ENCODE measurements at places on chromosomes 6 and 20. TPM values are rescaled to one million over a fixed set of nuclear protein-coding genes. Genes with fewer than 3 reads are reported as not detected.
A peak's percentile ranks its signal among the peaks of the same experiment; 100 is the strongest.

HCRTR2 gene
- total RNA-seq = not detected

LY6G5C gene
- 2.0 TPM for total RNA-seq

FRK gene
- total RNA-seq = 6.2 TPM

MAP7 gene
- total RNA-seq = 45.4 TPM

IER3 gene
- 40.1 TPM for total RNA-seq

GTSF1L gene
- total RNA-seq = not detected

ENPP4 gene
- total RNA-seq = 4.9 TPM

HLA-DOA gene
- total RNA-seq = 2.5 TPM

- H3K4me3 ChIP-seq = no peak overlapping the region
- no peak overlapping the region for H3K27ac ChIP-seq
- DNase-seq = no peak
- peaks cover 44% of the 10 kb centered on the region for H3K36me3 ChIP-seq
These were observed 21.1 kb downstream of the TRIM26 start for GRCh38 chr6:30192076-30192475.

DNA sequence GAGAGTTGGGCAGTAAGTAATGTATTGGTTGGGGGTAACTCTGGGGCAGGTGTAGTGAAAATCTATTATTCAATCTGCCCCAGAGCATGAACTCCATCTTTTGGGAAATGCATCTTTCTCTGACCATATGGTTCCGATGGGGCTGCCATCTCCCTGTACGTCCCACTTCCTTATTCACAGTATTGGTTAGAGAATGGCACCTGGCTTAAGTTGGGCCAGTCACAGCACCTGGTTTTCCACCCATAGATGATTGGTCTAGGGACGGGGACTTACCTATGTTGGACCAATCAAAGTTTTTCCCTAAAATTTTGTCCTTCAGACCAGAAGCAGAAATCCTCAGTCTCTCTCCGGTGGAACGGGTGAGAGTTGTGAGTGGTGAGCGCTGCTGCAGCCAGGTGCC lies 2.2 kb upstream of the RALY start:
- H3K4me3 ChIP-seq = peak overlapping the region; percentile 97
- H3K27me3 ChIP-seq = no peaks in the 10 kb centered on the region
- peaks cover 5% of the 10 kb centered on the region for H3K36me3 ChIP-seq
- H3K4me1 ChIP-seq = peaks cover 31% of the 10 kb centered on the region
- no peak for DNase-seq

DNA sequence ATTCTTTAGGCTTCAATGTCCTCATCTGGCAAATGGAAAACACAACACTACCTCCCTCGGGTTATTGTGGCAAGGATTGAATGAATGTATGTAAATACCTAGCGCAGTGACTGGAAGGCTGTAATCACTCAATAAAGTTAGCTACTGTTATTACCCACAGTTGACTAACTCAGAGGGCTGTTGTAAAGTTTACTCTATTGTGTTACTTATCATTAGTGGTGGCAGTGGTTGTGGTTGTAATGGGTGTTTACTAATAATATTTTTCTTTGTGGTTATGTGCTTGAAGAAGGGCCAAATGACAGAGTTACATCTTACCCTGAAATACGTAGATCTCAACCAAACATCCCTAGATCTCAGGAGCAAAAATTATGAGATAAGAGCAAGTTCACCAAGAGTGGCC lies 42.0 kb upstream of the PXDC1 start:
- no peak for DNase-seq
- H3K36me3 ChIP-seq = no peaks in the 10 kb centered on the region
- no peaks in the 10 kb centered on the region for H3K27me3 ChIP-seq
- peaks cover 25% of the 10 kb centered on the region for H3K4me1 ChIP-seq

DNA sequence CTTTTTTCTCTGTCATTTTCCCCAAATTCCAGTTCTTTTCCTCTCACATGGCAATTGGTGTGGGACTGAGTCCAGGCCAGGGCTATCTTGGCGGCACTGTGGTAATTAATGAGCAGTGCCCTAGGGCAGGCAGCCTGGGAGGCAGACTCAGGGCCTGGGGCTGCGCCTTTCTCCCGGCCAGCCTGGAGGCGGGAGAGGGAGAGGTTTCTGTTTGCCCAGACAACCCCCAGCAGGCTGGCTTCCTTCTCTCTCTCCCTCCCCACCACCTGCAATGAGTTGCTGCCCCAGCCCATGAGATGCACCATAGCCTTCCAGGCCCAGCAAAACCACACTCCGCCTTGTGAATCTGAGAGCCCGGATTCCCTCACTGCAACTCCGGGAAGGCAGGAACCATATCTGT lies 15.1 kb upstream of the CCDC167 start:
- H3K4me1 ChIP-seq = peaks cover 41% of the 10 kb centered on the region
- no peak for DNase-seq
- H3K4me3 ChIP-seq = no peak overlapping the region
- no peaks in the 10 kb centered on the region for H3K36me3 ChIP-seq

DNA sequence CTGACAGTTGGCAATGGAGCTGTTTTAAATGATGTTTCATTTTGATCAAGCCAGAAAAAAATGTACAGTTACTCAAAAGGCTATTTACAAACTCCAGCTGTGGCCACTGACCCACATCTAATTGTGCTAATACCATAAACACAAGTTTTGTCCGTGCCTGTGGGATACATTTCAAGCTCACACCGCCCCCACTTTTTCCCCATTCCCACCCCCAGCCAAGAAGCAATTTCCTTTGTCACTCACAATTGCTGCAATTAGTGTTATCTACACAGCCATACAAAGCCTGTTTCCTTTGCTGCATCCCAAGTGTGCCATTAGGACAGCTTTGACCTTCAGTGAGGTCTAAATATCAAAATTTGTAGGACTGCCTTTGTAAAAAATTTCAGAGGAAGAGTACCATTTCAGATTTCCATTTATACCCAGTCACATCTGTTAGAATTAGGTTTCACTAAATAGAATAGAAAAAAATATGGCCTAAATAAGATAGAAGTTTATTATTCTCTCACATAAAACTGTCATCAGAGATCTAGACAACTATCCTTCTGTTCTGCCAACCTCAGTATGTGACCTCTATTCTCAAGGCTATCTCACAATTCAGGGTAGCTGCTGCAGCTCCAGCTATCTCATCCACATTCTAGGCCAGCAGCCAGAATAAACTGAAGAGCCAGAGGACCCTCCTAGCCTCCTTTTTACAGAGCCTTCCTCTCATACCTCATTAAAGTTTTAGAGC lies 202.6 kb downstream of the NFATC2 start:
- no peak overlapping the region for H3K27ac ChIP-seq
- no peaks in the 10 kb centered on the region for H3K36me3 ChIP-seq
- peaks cover 19% of the 10 kb centered on the region for H3K4me1 ChIP-seq
- H3K27me3 ChIP-seq = peaks cover 4% of the 10 kb centered on the region
- no peak overlapping the region for H3K4me3 ChIP-seq
- DNase-seq = no peak

DNA sequence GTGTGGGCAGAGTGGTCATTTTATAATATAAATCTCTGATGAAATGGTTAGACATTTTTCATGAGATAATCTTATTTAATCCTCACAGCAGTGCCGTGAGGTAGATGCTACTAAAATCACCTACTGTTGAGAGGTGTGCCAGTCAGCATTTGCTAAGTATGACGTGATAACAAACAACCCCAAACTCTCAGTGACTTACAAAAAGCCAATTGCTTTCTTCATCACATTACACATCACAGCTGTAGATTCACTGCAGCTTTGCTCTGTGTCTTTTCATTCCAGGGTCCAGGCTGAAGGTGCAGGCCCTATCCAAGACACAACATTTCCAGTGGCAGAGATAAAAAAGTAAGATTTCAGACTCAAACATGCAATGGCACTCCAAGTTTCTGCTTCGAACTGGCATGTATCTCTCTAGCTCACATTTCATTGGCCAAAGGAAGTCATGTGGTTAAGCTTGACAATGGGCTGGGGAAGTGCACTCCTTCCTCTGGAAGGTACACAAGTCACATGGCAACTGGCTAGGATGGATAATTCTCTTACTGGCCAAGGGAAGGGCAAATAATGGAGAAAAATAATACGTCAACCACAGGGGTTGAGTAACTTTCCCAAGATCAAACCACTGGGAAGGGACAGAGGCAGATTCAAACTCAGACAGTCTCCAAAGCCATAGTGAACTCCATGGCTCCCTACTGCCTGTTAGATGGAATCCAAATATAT lies 69.5 kb upstream of the EPB41L1 start:
- peaks cover 9% of the 10 kb centered on the region for H3K4me1 ChIP-seq
- peak overlapping the region; percentile 98 for H3K27ac ChIP-seq
- no peak for DNase-seq
- H3K4me3 ChIP-seq = peak overlapping the region; percentile 68
- H3K36me3 ChIP-seq = no peaks in the 10 kb centered on the region

DNA sequence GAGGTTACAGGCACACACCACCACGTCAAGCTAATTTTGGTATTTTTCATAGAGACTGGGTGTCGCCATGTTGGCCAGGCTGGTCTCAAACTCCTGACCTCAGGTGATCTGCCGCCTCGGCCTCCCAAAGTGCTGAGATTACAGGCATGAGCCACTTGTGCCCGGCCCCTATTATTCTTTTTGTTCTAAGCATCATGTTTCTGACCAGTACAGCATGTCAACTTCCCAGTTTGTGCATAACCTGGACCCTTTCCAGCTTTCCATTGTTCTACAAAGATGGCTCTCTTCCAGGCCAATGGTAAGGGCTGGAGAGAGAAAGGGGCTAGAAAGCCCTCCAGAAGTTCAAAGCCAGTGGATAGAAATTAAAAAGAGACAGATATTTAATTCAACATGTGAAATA lies 91.3 kb upstream of the TNFAIP3 start:
- H3K4me3 ChIP-seq = no peak overlapping the region
- H3K27me3 ChIP-seq = no peaks in the 10 kb centered on the region
- DNase-seq = no peak
- H3K4me1 ChIP-seq = peaks cover 8% of the 10 kb centered on the region

DNA sequence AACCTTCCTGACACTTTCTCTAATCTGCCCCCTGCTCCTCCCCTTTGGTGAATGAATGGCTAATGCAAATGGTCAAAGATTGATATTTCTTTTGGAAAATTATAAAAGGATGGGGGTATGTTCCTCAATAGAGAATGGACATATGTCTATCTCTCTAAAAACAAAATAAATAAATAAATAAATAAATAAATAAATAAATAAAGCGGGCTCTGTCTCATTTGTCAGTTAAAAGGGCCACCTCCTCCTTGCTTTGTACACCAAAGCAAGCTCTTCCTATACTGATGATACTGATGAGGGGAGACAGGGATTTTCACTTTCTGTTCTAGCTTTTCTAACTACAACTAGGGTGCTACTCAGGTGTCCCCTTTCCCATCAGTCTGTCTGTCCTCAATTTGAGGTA lies 135.5 kb upstream of the SPACA1 start:
- DNase-seq = no peak
- H3K36me3 ChIP-seq = no peaks in the 10 kb centered on the region
- no peaks in the 10 kb centered on the region for H3K27me3 ChIP-seq
- no peak overlapping the region for H3K4me3 ChIP-seq

DNA sequence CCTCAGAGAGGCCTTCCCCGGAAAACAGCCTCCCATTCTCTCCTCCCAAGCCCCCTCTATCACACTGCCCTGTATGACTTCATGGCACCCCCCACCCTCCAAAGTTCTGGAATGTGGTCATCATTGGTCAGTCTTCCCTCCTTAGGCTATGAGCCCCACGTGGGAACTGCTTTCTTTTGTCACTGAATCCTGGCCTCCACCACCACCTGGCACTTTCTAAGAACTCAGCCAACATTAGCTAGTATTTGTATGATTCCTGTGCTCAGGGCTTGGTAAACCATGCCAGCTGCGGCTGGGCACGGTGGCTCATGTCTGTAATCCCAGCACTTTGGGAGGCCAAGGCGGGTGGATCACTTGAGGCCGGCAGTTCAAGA lies 8.4 kb upstream of the E2F1 start:
- no peaks in the 10 kb centered on the region for H3K36me3 ChIP-seq
- peak overlapping the region; percentile 68 for H3K27ac ChIP-seq
- no peaks in the 10 kb centered on the region for H3K27me3 ChIP-seq
- peaks cover 18% of the 10 kb centered on the region for H3K4me1 ChIP-seq
- no peak for DNase-seq

DNA sequence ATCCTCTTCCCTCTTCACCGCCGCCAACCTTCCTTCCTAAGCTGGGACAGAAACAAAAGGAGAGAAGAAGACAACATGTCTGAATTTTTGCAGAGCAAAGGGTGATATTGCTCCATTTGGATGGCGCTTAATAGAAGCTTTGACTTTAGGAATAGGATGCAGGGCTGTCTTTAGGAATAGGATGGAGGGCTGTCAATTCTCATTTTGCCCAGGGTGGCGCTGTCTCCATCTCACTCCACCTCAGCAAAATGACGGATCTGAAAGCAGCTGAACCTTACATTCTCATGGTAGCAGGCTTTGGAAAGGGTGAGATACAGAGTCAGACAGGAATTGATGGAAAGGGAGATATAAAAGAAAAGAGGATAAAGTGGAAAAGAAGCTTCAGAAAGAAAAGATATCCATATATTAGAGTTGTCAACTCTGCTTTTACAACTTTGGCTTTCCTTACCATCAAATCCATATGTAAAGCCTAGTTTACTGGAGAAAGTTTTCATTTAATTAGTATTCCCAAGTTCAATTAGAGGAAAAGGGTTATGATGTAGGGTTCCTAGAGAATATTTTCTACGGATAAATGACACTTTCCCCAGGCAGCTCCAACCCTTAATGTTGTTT lies 2.4 kb downstream of the MTCL3 start:
- peaks cover 77% of the 10 kb centered on the region for H3K27me3 ChIP-seq
- peak overlapping the region; percentile 87 for H3K4me3 ChIP-seq
- no peaks in the 10 kb centered on the region for H3K36me3 ChIP-seq
- peaks cover 25% of the 10 kb centered on the region for H3K4me1 ChIP-seq
- DNase-seq = no peak
- no peak overlapping the region for H3K27ac ChIP-seq

DNA sequence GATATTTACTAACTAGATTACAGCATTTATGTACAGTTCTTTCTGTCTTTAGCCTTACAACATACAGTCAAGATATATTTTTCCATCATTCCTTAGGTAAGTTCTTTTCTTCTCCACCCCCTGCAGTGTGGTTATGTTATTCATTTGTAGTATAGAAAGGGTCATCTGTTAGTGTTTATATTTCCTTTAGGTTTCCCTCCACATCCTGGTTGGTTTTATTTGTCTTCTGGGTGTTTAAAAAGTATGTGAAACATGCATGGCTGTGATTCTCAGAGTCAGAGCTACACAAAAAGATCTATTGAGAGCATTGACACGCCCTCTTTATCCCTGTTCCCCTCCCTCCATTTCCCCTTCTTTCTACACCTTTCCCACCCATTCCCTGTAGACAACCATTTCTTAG lies 20.1 kb downstream of the DHX35 start:
- DNase-seq = no peak
- peaks cover 7% of the 10 kb centered on the region for H3K4me1 ChIP-seq
- peaks cover 4% of the 10 kb centered on the region for H3K36me3 ChIP-seq
- no peaks in the 10 kb centered on the region for H3K27me3 ChIP-seq

- peaks cover 29% of the 10 kb centered on the region for H3K4me1 ChIP-seq
- DNase-seq = no peak
- H3K36me3 ChIP-seq = peaks cover 7% of the 10 kb centered on the region
- H3K27ac ChIP-seq = no peak overlapping the region
- H3K4me3 ChIP-seq = no peak overlapping the region
These were observed 9.3 kb downstream of the ZBTB46 start for GRCh38 chr20:63821811-63822210.

- H3K4me3 ChIP-seq = no peak overlapping the region
- DNase-seq = no peak
- H3K36me3 ChIP-seq = no peaks in the 10 kb centered on the region
- no peaks in the 10 kb centered on the region for H3K27me3 ChIP-seq
These were observed 952.6 kb upstream of the MAP3K7 start for GRCh38 chr6:91539456-91539855.

- H3K4me1 ChIP-seq = peaks cover 3% of the 10 kb centered on the region
- H3K27me3 ChIP-seq = no peaks in the 10 kb centered on the region
- no peaks in the 10 kb centered on the region for H3K36me3 ChIP-seq
- no peak overlapping the region for H3K4me3 ChIP-seq
- H3K27ac ChIP-seq = no peak overlapping the region
These were observed 1197.7 kb upstream of the CITED2 start for GRCh38 chr6:140572129-140572528.
